Small intestine (tissue), 16 donors: ENCODE measurements at places on chromosomes 3 and 15.

- H3K27ac ChIP-seq = no peak overlapping the region
- H3K4me3 ChIP-seq = no peak overlapping the region
- DNase-seq = no peak
- no peaks in the 10 kb centered on the region for H3K4me1 ChIP-seq
These were observed 3.6 kb downstream of the LSAMP start for GRCh38 chr3:116441652-116442051.

GRCh38 chr3:138364356-138365252 is 16.2 kb downstream of the MRAS start:
- H3K4me3 ChIP-seq = no peak overlapping the region
- no peaks in the 10 kb centered on the region for H3K36me3 ChIP-seq
- H3K27ac ChIP-seq = no peak overlapping the region
- H3K27me3 ChIP-seq = no peaks in the 10 kb centered on the region

- H3K27me3 ChIP-seq = no peaks in the 10 kb centered on the region
- no peaks in the 10 kb centered on the region for H3K4me1 ChIP-seq
- H3K36me3 ChIP-seq = peaks cover 35% of the 10 kb centered on the region
- H3K4me3 ChIP-seq = no peak overlapping the region
These were observed 44.5 kb downstream of the ST6GAL1 start for GRCh38 chr3:186974824-186975313.

DNA sequence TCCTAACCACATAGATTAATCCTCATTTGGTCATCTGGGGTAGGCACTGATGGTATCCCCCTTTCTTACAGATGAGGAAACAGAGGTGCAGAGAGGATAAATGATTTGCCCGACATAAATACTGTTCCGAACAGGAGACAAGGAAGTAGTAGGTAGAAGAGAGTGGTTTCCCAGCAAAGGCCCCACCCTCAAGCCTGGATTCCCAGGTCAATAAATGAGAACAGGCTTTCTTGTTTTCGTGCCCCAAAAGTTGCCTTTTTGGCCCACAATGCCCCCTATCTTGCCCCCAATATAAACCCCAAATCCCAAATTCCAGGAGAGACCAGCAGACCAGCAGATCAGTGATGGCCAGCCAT is 125.5 kb upstream of the PRR20G start:
- H3K4me1 ChIP-seq = no peaks in the 10 kb centered on the region
- DNase-seq = no peak
- H3K36me3 ChIP-seq = no peaks in the 10 kb centered on the region
- H3K27me3 ChIP-seq = peaks cover 11% of the 10 kb centered on the region
- H3K27ac ChIP-seq = no peak overlapping the region

DNA sequence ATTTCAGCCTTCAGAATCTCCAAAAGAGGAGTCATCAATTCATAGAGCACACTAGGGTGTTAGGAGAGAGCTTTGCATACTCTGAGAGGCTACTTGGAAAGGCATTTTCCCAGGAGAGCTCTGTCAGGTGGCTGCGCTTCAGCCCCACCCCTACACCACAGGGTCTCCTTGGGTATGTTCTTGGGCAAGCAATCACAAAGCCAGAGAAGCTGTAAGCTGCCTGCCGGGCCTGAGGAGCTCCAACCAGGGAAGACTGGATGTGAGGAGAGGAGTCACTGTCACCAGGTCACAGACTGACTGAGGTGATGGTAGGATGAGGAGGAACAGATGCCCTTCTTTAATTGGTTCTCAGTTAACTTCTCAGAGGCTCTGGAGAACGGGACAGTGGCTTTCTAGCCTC is 9.8 kb upstream of the RPSA start:
- DNase-seq = no peak
- no peaks in the 10 kb centered on the region for H3K27me3 ChIP-seq
- H3K27ac ChIP-seq = no peak overlapping the region
- no peak overlapping the region for H3K4me3 ChIP-seq
- peaks cover 56% of the 10 kb centered on the region for H3K36me3 ChIP-seq

- H3K36me3 ChIP-seq = no peaks in the 10 kb centered on the region
- no peaks in the 10 kb centered on the region for H3K4me1 ChIP-seq
- no peak for DNase-seq
These were observed 17.7 kb downstream of the PRR23E start for GRCh38 chr3:127210654-127210943.

GRCh38 chr15:40016224-40016865 is 22.6 kb downstream of the SRP14 start:
- peaks cover 16% of the 10 kb centered on the region for H3K36me3 ChIP-seq
- H3K4me1 ChIP-seq = no peaks in the 10 kb centered on the region

- H3K27ac ChIP-seq = no peak overlapping the region
- H3K4me3 ChIP-seq = no peak overlapping the region
- no peaks in the 10 kb centered on the region for H3K36me3 ChIP-seq
- no peaks in the 10 kb centered on the region for H3K4me1 ChIP-seq
- H3K27me3 ChIP-seq = no peaks in the 10 kb centered on the region
These were observed 61.7 kb upstream of the FGF7 start for GRCh38 chr15:49361370-49361769.

GRCh38 chr3:81394651-81395524 is 366.6 kb downstream of the GBE1 start:
- no peak for DNase-seq
- H3K4me3 ChIP-seq = no peak overlapping the region
- H3K27me3 ChIP-seq = no peaks in the 10 kb centered on the region

DNA sequence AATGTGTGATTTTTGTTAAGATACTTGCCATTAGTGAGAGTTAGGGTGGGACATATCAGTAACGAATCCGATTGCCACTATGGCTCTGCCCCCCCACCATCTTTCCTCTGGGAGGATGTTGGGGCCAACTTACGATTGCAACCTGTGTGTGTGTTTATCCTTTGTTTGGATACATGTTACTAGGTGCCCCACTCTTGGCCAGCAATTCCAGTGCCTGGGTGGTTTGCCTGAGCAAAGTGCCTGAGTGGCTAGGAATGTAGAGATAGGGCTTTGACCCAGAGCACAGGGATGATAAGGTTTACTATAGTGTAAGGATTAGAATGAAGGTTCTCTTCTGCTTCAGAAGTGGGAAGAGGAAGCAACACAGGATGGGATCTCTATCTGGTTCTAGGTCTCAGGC is 231.8 kb downstream of the TP63 start:
- H3K27me3 ChIP-seq = no peaks in the 10 kb centered on the region
- H3K36me3 ChIP-seq = no peaks in the 10 kb centered on the region
- H3K27ac ChIP-seq = no peak overlapping the region
- no peak overlapping the region for H3K4me3 ChIP-seq
- no peak for DNase-seq
- no peaks in the 10 kb centered on the region for H3K4me1 ChIP-seq

- no peaks in the 10 kb centered on the region for H3K27me3 ChIP-seq
- H3K36me3 ChIP-seq = no peaks in the 10 kb centered on the region
- H3K27ac ChIP-seq = no peak overlapping the region
- peaks cover 18% of the 10 kb centered on the region for H3K4me1 ChIP-seq
- DNase-seq = no peak
- H3K4me3 ChIP-seq = no peak overlapping the region
These were observed 59.5 kb upstream of the TNFSF10 start for GRCh38 chr3:172582712-172583111.

DNA sequence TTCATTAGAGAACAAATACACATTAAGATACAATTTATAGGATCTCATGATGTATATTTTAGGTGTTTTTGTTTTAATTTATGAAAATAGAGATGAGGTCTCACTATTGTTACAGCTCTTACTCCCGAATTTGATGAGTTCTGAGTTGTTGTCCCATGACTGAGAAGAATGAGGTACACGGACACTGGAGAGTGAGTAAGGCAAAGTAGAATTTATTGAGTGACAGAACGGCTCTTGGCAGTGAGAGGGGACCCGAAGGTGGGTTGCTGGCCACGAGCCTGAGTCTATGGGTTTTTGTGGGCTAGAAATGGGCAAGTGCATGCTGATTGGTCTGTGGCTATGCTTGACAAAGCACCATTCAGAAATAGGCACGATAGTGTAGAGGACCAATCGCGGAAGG is 3.1 kb upstream of the RNF168 start:
- DNase-seq = no peak
- H3K27me3 ChIP-seq = no peaks in the 10 kb centered on the region
- H3K36me3 ChIP-seq = no peaks in the 10 kb centered on the region
- no peak overlapping the region for H3K4me3 ChIP-seq

- no peak for DNase-seq
- no peaks in the 10 kb centered on the region for H3K27me3 ChIP-seq
- no peak overlapping the region for H3K27ac ChIP-seq
- no peaks in the 10 kb centered on the region for H3K36me3 ChIP-seq
These were observed 131.0 kb downstream of the IL5RA start for GRCh38 chr3:2978977-2979732.

- H3K27me3 ChIP-seq = no peaks in the 10 kb centered on the region
- no peaks in the 10 kb centered on the region for H3K36me3 ChIP-seq
- H3K4me3 ChIP-seq = no peak overlapping the region
- H3K4me1 ChIP-seq = no peaks in the 10 kb centered on the region
These were observed 15.9 kb upstream of the DRD3 start for GRCh38 chr3:114194750-114195149.

- H3K27ac ChIP-seq = no peak overlapping the region
- H3K4me3 ChIP-seq = no peak overlapping the region
- H3K36me3 ChIP-seq = no peaks in the 10 kb centered on the region
These were observed 18.0 kb upstream of the DUT start for GRCh38 chr15:48313216-48313615.

DNA sequence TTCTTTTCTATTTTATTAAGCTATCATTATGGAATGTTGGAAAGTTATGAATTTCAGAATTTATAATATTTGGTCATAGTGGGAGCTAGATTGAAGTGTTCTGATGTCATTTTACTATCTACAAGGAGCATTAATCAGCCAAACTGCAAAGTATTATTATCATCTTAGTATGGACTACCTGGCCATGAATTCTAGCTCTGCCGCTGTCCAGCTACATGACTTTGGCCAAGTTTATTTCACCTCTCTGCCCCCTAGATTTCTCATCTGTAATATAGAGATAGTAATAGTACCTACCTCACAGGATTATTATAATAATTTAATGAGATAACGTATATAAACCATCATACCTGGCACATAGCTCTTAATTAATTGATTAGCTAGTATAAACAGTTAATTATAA is 27.8 kb upstream of the ABHD10 start:
- DNase-seq = no peak
- H3K36me3 ChIP-seq = no peaks in the 10 kb centered on the region
- no peak overlapping the region for H3K27ac ChIP-seq
- no peak overlapping the region for H3K4me3 ChIP-seq
- H3K4me1 ChIP-seq = no peaks in the 10 kb centered on the region

- no peaks in the 10 kb centered on the region for H3K27me3 ChIP-seq
- DNase-seq = no peak
- H3K36me3 ChIP-seq = no peaks in the 10 kb centered on the region
- no peak overlapping the region for H3K27ac ChIP-seq
These were observed 18.4 kb downstream of the PLA1A start for GRCh38 chr3:119616056-119616455.

GRCh38 chr3:48088056-48088748 is 72.0 kb upstream of the MAP4 start:
- peaks cover 14% of the 10 kb centered on the region for H3K36me3 ChIP-seq
- peak overlapping the region; percentile 84 for H3K4me3 ChIP-seq
- H3K27me3 ChIP-seq = no peaks in the 10 kb centered on the region
- peak overlapping the region; percentile 76 for H3K27ac ChIP-seq

DNA sequence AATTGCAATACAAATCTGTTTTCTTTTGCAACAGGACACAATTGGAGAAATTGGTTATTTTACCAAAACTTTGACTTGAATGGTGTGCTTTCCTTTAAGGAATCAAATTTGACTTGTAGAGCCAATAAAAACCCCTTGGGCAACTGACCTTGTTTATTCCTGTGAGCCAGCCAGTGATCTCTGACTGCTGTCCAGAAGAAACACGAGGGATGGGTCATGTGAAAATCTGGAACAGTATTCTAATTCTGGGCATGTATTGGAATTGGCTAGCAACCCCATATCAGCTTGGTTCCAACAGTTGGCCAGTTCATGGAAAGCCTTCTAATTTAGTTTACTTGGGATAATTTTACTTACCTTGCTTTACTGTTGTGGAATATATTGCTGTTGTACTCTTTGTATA is 19.1 kb upstream of the HHATL start:
- H3K4me1 ChIP-seq = no peaks in the 10 kb centered on the region
- no peaks in the 10 kb centered on the region for H3K36me3 ChIP-seq
- H3K27ac ChIP-seq = no peak overlapping the region
- no peaks in the 10 kb centered on the region for H3K27me3 ChIP-seq
- DNase-seq = no peak

DNA sequence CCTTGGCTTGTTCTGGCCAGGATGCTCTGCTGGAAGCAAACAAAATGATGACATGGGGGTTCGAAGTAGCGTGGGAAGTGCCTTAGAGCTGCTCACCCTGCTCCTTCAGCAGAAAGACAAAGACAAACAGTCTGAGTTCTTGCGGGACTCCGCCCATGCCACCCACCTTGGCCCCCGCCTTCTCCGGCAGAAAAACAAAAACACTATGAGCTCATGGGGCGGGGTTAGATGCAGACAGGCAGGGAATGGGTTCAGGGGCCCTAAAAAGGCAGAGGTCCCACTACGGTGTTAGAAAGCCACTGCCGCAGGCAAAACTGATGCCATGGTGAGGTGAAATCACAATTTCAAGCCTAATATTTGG is 9.7 kb upstream of the NCKIPSD start:
- peaks cover 68% of the 10 kb centered on the region for H3K36me3 ChIP-seq
- no peak overlapping the region for H3K27ac ChIP-seq
- H3K27me3 ChIP-seq = no peaks in the 10 kb centered on the region
- H3K4me3 ChIP-seq = no peak overlapping the region

- H3K27me3 ChIP-seq = peaks cover 43% of the 10 kb centered on the region
- H3K4me3 ChIP-seq = peak overlapping the region; percentile 40
- no peaks in the 10 kb centered on the region for H3K4me1 ChIP-seq
- H3K27ac ChIP-seq = peak overlapping the region; percentile 81
These were observed 550 bp downstream of the RPP25 start for GRCh38 chr15:74955796-74956647.

GRCh38 chr15:40806672-40807027 is 239 bp upstream of the ZFYVE19 start:
- peak overlapping the region; percentile 99 for H3K4me3 ChIP-seq
- H3K4me1 ChIP-seq = peaks cover 6% of the 10 kb centered on the region
- no peak for DNase-seq
- no peaks in the 10 kb centered on the region for H3K36me3 ChIP-seq
- H3K27me3 ChIP-seq = no peaks in the 10 kb centered on the region
- H3K27ac ChIP-seq = peak overlapping the region; percentile 87

- no peak for DNase-seq
- peaks cover 18% of the 10 kb centered on the region for H3K36me3 ChIP-seq
- no peaks in the 10 kb centered on the region for H3K27me3 ChIP-seq
- H3K4me1 ChIP-seq = no peaks in the 10 kb centered on the region
- H3K27ac ChIP-seq = no peak overlapping the region
These were observed 119.6 kb upstream of the CTDSPL start for GRCh38 chr3:37742121-37742520.

DNA sequence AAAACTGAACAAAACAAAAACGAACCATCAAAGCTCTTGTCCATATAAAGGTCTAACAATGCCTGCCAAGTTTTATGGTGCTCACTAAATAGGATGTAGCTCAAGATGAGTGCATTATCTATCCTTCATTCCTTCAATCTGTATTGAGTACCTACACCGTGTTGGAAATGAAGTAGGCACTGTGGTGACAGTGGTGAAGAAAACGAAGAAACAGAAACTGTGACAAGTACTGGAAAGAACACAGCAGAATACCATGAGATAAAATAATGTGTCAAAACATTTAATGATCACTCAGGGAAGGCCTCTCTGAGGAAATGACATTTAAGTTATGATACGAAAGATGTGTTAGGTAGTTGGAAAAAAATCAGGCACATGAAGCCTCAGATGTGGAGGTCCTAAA is 36.2 kb downstream of the CBLB start:
- H3K4me3 ChIP-seq = no peak overlapping the region
- H3K4me1 ChIP-seq = no peaks in the 10 kb centered on the region
- no peak for DNase-seq
